ENCODE measurements at places on chromosomes 7 and 10.
A peak's percentile ranks its signal among the peaks of the same experiment; 100 is the strongest.

- no peak for DNase-seq
Observed at GRCh38 chr7:118855290-118855689, 630.8 kb downstream of the ANKRD7 start.

DNA sequence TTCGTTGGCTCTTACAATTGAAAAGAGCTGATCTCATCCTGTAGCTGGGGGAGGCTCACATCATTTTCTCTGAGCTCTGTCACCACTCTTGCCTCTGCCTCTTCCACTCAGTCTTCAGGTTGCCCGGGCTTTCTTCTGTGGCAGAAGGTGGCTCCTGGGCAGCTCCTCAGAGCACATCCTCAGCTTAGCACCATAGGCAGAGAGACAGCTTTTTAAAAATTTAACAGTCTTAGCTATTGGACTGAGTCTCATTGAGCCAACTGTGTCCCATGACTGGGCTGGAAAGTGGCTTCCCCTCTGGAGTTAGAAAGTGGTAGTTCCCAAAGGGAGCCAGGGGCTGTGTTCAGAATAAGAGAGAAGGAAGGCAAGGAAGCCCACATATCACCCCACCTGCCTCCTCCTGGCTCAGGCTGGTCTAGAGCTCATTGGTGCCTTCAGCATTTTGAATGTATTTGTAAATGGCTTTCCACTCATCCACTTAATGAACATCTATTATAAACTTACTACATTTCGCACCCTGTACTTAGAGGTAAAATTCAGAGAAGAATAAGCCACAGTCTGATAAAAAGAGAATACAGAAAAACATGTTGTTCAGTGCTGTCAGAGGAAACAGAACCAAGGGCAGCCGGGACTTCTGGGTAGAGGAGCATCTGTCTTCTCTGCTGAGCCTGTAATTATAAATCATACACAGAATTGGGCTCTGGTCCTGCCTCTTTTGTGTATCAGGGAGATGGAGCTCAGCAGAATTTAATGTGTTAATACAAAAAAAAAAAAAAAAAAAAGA is 119.3 kb downstream of the WDFY4 start:
- DNase-seq = no peak

DNA sequence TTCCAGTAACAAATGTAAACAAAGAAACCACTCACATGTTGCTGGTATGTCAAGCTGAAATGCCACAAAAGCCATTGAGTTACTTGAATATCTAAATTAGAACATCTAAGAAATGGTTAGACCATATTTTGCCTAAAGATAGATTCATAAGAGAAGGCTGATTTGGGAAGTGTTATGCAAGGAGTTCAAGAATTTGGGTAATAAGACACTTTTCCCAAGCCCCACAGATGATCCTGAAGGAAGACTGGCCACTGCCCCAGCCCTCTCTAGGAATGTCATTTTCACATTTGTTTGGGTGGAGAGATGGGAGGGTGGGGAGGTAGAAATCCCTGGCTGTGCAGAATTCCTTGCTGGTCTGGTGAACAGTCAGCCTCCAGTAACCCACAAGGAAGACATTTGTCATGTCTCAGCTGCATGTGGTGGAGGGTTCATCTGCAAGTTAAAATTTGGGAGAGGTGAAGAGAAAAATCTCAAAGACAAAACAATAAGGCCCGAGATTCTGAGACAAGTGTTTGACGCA is 427.2 kb upstream of the KLF6 start:
- no peak for DNase-seq

- DNase-seq = no peak
Observed at GRCh38 chr10:94485094-94485493, 60.5 kb upstream of the HELLS start.

- DNase-seq = no peak
Observed at GRCh38 chr10:85888004-85888403, 478.6 kb downstream of the GRID1 start.

DNA sequence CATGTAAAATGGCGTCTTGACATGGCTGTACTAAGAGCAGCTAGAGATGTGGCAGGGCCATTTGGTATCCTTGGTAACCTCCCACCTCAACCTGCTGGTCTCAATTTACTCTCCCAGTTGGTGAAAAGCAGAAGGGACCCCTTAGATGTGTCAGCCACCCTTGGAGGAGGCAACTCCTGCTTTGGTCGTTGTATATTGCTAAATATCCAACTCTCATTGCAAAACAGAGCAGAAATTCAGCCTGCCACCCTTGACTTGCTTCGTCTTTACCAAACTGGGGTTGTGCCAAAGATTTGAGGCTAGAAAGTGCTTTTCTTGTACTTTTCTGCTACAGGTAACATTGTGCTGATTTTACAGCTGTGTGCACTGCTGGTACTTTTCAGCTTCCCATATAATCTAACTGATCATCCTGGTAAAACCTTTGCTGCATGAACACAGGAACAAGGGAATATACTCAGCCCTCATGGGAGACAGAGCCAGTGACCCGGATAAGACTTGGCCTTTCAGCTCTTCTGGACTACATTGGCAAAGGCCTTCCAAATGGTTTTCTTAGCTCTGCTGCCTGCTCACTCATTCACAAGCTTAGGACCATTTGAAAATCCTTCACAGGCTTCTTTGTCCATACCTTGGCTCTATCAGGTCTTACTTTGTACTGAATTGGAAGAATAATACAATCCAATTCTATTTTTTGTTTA is 2.2 kb upstream of the VSTM4 start:
- DNase-seq = no peak

DNA sequence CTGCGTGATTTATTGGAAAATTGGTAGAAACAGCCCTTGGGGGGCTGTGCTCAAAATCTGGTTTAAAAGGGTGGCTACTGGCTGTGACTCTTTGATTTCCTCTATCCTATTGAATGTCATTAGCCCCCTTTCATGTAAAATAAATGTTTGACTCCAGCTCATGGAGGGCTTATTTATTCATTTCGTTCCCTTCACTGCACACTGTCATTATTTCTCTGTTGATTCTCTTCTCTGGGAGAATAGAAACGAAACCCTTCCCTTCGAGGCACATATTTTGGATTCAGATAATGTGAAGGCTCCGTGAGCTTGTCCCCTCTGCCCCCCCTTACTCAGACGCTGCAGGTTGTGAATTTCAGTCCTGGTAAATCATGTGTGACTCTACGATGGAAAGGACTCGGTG is 203.9 kb upstream of the GPR26 start:
- no peak for DNase-seq

DNA sequence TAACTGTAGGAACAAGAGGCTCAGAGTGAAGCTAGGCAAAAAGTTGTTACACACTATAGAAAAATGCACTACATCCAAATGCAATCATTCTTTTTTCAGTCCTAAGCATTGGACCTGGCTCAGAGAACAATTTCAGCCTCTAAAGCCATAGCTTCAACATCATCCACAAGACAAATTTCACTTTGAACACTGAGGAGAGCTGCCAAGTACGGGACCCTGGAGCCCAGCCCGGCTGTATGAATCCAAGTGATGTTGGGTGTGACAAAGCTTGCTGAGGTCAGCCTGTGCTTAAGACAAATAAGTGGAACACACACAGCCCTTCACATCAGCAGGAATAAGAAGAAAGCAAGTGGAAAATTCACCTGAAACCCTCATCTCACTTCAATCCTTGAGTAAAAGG is 233.1 kb upstream of the PFKP start:
- no peak for DNase-seq

GRCh38 chr7:111264111-111264868 is 173.4 kb downstream of the LRRN3 start:
- DNase-seq = no peak

DNA sequence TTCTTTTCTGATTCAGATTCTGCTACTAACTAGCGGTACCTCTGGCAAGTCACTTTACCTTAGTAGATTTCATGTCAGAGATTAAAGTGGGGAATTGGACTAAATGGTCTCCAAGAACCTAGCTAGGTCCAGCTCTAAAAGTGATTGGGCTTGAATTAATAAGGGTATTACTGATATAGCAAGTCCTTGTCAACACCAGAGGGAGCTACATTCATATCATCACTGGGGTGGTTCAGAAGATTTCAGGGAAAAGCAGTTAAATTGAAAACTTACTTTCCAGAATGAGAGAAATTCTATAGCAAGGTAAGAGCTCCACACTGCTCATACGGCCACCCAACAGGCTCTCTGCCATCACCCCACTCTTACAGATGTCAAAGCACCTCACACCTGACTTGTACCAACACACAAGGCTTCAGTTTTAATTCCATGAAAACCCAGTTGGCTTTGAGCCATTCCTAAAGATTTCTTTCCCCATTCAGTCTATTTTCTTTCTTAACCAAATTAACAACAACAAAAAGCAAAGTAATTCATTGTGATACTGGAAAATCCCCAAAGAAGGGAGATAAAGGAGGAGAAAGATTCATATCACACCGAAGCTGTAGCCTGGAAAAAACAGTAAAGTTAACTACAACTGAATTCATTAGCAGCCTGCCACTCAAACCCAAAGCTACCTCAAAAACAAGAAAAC is 38.0 kb upstream of the SPOCK2 start:
- DNase-seq = no peak

GRCh38 chr10:83908506-83908905 is 230.8 kb upstream of the GHITM start:
- no peak for DNase-seq

GRCh38 chr10:64039198-64039597 is 518.0 kb downstream of the REEP3 start:
- DNase-seq = no peak

DNA sequence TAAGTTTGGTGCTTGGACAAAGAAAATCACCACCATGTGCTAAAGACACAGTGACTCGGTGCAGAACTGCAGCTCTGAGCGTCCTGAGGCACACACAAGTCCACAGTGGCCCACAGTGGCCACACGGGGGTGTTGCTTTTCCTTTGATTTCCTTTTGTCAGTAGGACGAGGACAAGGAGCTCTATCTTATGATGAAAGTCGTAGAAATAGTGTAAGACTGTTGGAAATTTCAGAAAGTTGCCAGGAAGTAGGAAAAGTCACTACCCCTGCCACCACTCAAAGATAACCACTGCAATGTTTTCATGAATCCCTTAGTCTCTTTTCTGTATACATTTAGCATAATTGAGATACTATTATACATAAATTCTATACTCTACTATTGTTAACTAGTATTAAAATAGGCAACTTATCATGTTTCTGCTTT is 146.0 kb downstream of the TNS3 start:
- no peak for DNase-seq

DNA sequence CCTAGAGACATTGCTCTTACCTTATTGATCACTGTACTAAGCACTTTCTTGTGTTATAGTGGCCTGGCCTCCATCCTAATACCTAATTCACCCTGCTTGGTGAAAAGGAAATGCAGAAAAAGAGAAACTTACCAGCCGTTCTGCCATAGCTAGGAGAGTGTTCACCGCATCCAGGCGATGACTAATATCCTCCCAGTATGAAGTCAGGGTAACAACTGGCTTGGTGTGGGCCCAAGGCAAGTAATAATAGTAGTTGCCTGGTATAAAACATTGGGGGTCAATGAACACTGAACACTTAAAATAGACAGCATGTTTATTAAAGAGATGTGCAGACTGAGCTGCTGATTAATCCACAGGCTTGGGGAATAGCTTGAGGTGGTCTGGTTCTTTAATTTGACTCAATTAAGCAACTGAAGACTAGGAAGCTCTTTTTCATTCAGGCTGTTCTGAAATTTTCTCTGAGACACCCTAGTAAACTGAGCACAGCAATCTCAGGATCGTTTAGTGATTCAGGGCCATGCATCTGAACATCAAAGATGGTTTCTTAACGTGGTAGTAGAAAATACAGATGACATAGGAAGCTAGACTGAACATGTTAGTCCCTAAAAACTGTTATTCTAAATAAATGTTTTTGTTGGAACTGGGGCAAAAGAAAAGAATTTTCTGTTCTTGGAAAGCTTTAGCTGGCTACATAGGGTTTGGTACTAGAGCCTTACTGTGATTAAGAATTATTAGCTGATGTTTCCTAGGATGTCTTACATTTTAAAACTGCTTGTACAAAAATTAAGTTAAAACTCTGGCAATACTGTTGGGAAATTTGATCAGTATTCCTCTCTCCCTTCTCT is 102.2 kb downstream of the MYOF start:
- peak; percentile 48 for DNase-seq

DNA sequence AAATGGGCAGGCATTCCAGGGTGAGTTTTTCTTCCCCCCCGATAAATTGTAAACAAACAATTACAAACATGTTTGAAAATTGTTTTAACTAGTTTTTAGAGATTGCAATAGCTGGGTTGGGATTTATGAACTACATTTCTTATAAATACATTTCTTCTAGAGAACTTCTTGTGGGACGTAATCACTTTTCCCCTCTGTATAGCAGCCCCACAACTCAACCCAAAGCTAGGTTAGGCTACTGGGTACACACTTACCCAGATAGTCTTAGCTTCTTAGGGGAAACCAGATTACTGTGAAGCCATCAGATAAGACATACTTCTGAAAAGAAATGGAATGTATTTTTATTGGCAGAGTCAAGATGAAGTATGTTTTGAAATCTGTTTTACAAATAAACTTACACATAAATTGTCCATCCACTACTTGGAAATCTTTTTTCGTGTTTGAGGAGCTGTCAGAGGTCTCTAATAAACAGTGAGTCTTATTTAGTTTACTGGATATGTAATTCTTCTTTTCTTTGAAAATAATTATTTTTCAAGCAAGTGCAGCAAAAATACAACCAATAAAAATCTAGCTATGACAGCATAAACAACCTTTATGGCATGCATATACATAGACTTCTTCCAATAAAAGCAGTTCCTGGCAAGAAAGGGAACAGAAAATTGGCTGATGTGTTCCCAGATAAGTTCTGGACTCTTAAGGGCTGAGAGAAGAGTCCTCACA is 8.0 kb upstream of the GLRX3 start:
- DNase-seq = no peak

DNA sequence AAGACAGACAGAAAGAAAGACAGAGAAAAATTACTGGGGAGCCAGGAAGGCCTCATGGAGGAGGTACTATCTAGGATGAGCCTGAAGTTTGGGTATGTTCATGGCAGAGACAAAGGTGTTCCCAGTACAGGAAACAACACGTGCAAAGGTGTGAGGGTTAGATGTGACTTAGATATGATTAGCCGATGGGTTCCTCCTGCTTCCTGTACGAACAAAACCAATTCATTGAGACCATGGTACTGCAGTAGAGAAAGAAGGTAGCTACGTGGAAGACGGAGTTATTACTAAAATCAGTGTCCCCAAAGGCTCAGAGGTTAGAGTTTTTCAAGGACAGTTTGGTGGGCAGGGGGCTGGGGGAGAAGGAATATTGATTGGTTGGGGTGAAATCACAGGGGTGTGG is 55.2 kb upstream of the CHST3 start:
- DNase-seq = no peak

- DNase-seq = no peak
Observed at GRCh38 chr10:44311563-44312051, 73.3 kb downstream of the CXCL12 start.

DNA sequence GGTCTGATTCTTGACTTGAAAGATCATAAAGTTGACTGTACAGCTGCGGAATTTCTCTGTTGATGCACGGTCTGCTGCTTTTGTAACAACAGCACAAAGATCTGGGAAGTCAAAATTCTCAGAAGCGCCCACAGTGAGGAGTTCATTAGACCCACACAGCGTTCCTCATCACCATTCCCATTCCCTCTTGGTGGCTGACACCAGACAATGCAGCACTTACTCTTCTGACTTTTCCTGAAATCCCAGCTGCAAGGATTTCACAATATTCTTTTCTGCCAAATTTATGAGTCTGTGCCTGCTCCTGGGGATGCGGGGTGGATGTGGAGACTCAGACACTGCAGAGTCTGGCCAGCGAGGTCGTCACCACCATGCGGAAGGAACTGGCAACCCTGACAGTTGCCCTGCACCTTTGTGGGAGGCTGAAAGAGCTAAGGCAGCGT is 233.9 kb downstream of the FANK1 start:
- DNase-seq = no peak
